GM12865 (cell line): ENCODE measurements at places on chromosomes 5 and 9.

- no peak for DNase-seq
These were observed 168.3 kb downstream of the PIK3R1 start for GRCh38 chr5:68383888-68384310.

DNA sequence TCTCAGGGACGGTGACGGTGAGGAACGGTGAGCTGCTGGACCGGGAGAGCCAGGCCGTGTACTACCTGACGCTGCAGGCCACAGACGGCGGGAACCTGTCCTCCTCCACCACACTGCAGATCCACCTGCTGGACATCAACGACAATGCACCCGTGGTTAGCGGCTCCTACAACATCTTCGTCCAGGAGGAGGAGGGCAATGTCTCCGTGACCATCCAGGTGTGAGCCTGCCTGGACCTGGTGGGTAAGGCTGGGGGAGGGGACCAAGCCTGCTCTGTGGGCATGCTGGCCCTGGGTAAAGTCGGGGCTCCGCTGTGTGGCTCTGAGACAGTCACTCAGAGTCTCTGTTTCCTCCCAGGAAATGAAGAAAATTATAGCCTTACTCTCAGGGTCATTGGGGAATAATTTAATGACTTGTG lies 29.3 kb downstream of the CDHR2 start:
- DNase-seq = peak; percentile 66

DNA sequence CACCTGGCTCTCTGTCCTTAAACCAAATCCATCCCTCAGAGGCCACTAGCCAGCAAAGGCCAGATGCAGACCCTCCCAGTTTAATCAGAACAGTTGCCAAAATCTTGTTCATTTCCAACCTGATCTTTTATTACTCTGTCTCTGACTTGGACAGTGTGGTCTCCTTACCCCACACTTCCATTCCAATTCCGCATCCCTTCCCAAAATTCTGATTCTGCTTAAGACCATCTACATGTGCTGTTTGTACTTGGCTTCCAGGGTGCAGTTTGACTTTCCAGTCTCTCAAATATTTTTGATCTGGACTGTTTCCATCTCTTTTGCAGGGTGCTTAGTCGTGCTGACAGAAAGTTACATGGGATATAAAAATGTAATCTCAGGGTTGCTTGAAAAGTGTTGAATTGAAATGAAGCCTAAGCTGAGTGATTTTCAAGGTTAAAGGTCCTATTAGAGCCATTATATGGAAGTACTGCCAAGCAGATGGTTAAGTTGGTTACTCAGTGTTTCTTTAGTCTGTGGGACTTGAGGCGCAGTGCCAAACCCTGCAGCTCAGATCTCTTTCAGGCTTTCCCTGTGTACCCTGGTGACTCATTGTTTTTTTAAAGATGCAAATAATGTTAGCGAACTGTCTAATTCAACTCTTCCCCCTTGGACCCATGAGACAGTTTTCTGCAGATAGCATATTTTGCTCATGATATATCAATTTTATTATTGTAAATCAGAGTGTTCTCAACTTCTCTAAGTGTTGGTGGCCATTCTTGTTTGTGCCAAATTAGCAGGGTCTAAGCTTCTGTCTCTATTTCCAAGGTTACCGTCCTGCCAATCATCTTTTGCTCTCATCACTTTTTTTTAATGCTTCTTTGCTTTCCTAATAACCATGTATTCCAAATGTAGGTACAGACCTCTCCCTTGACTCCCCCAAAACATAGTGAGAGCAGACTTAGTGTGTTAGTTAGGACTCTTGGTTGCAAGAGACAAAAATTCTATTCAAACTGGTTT lies 18.2 kb upstream of the DCP2 start:
- peak; percentile 75 for DNase-seq

DNA sequence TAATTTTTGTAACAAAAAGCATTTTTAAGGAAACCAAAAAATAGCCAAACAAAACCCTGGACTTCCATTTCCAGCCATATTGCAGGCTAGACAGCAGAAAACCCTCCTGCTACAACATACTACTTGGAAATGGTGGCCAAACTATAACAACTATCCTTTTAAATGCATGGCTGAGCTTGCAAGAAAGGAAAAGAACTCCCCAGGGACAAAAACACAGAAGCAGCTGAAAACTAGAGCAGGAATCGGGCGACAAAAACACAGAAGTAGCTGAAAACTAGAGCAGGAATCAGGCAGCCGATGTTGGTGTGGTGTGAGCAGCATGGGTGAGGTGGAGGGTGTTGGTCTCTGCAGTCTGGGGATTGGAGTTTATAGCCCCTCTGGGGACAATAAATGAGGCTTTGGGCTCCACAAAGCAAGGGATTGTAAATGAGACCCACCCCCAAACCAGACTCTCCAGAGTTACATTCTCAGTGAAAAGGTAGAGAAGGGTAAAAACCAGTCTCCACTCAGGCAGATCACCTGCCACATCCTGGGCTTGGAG lies 95.2 kb downstream of the C9orf50 start:
- DNase-seq = no peak

GRCh38 chr5:127396490-127397155 lies 106.0 kb downstream of the MEGF10 start:
- DNase-seq = no peak

GRCh38 chr5:135253601-135254178 lies 145.3 kb downstream of the MACROH2A1 start:
- no peak for DNase-seq

DNA sequence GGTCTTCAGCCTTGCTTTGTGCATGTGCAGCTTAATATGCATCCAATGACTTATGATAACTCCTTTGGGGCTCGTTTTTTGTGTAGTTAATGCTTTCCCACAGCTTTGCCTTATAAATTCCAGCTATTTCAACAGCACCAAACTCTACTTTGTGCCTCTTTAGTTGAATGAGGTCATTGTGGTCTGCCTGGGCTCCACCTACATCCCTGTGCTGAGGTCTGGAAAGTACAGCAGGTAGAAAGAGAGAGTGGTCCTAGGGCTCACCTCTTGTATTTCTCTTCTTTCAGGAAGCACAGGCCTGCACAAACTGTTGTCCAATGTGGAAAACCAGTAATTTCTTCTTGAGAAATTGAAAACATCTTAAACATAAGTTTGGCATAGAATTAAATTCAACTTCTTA lies 167.2 kb downstream of the XRCC4 start:
- no peak for DNase-seq
